ENCODE measurements at places on chromosomes 1 and 21.
A peak's percentile ranks its signal among the peaks of the same experiment; 100 is the strongest.

DNA sequence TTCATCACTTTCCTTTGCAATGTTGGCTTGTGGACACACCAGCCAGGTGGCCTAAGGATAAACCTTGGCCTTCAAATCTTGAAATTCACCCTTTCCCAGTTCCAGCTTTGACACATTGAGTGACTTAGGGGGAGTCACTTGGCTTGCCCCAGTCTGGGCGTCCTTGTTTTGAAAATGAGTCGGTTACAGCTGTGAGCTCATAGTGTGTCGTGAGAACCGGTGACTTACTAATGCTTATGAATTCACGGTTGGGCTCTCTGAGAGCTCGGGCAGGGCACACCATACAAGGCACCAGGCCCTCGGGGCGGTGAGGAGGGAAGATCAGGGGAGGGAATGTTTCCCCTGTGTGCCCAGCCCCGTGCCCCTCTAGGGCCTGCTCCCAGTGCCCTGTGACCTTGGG, 126.9 kb upstream of the TMPRSS2 start:
- no peak for DNase-seq

DNA sequence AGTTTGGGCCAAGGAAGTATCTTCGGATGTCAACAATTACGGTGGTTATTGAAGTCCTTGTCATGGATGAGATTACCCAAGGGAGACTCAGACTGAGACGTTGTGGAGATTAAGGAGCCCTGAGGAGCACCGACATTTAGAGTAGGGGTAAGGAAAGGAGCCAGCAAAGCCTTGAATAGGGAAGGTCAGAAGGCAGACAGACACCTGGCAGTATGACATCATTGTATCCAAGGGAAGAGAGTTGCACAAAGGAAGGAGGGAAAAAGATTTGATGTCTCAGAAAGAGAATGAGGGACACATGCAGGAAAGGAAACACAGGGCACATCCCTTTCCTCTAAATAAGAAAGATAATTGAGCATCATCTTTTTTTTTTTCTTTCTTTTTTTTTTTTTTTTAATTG, 11.7 kb downstream of the LAMC2 start:
- no peak for DNase-seq

- DNase-seq: peak; percentile 90
Measured at GRCh38 chr1:207797229-207797973, 45.5 kb downstream of the CD46 start.

- no peak for DNase-seq
Measured at GRCh38 chr21:40723966-40724365, 123.0 kb downstream of the DSCAM start.

- DNase-seq: peak; percentile 41
Measured at GRCh38 chr1:51268634-51269033, 32.6 kb downstream of the RNF11 start.

- no peak for DNase-seq
Measured at GRCh38 chr1:193932979-193933378, 746.6 kb upstream of the B3GALT2 start.

GRCh38 chr1:118201524-118201923, 16.5 kb upstream of the SPAG17 start:
- no peak for DNase-seq

DNA sequence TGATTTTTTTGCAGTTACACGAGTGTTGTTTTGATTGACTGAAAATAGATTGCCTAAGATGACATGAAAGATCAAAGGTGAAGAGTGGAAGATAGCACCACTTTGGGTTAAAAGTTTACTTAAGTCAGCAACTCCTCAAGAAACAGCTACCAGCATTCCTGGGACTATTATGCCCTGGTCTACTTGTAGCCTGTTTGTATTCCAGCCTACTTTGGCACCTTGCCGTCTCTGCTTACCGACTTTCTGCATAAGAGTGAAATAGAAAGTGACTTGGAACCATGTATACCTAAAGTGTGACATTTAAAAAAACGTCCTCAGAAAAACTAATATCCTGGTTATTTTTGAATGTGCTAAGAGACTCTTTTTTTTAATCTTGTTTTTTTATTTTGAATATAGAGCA, 631.5 kb upstream of the PTBP2 start:
- no peak for DNase-seq

GRCh38 chr21:33684068-33684467, 41.8 kb downstream of the ITSN1 start:
- DNase-seq: no peak

GRCh38 chr1:29889776-29890175, 653.5 kb downstream of the PTPRU start:
- DNase-seq: no peak

DNA sequence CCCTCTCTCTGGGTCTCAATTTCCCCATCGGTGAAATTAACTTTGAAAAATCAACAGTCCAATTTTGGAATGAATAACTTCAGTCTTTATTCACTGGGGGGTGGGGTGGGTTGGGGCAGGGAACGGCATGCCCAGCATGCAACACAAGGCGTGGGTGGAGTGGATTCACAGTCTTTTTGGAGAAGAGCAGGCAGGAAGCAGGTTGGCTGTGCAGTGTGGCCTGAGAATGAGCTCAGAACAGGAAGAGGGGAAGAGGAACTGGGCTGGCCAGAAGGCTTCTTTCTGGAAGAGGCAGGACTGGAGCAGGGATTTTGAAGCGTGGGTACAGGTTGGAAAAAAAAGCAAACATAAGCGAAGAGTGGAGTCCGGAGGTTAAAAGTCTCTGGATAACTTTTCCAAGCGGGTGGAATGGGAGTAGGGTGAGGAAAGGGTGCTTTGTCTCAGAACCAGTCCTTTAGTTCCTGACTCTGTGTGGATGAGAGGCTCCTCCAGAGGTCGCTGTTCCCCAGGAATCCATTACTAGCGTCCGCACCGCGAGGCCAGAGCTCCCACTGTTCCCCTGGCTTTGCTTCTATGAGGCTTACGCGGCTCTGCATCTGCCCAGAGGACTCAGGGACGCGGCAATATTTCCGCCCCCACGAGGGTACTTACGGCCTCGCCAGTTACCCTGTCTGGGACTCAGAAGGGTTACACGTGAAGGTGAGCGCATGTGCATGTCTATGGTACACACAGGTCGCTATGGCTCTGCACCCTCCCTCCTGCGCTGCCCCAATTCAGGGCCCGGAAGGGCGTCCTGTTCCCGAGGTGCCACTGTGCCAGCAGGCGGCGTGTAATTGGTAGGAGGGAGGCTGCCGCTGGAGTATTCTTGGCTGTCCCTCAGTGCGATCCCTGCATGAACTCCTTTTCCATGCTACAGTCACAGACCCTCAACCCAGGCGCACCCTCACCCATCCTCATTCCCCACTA, 5.5 kb upstream of the FOXD2 start:
- peak; percentile 89 for DNase-seq

DNA sequence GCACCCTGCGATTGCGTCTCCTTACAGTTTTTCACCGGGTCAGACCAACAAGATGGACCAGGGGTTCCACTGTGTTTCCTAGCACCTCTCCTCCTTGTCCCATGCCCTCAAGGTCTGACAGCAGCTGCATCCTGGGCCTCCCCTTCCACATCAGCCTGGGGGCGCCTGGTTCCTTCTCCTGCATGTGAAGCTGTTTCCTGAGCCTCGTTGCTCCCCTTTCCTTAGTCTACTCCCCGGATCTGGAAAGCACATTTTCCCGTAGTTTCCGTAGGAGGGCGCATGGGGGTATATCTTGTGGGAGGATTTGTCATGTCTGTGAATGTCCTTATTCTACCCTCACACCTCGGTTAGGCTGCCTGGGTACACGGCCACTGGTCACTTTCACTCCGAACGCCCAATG, 6.1 kb downstream of the PRDM15 start:
- DNase-seq: no peak

DNA sequence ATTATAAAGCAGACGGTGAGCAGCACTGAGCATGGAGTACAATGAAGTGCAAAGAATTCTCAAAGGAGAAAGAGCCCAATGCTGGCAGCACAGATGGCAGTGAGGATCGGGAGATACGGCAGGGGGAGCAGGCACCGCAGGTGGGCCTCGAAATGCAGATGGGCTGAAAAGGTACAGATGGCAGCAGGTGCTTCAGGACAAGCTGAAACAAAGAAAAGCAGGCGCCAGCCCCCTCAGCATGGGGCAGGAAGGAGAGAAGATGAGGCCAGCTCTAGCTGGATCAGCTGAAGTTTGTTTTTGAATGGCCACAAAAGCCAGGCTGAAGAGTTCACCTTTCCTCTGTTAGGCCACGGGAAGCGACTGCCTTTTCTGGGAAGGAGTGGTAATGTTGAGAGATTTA, 7.7 kb downstream of the CFAP298 start:
- DNase-seq: no peak

DNA sequence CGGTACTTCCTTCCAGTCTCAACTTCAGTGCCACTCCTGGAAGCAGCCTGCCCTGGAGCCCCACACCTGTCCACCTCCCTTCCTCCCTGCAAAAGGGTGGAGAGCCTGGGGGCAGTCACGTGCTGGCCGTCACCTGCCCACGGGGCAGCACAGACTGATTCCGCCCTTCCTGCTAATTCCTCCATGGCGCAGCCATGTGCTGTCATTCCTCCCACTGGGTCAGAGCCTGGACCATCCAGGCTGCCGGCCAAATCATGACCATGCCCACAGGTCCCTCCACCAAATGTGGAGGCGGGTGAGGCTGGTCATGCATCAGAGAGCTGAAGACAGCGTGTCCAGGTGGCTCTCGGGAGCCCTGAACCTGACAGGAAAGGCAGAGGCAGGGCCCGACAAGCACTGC, 24.4 kb upstream of the GPR153 start:
- DNase-seq: no peak

- DNase-seq: no peak
Measured at GRCh38 chr1:47713975-47714767, 276.3 kb downstream of the FOXD2 start.

GRCh38 chr1:16124377-16125087, 31.3 kb downstream of the EPHA2 start:
- DNase-seq: no peak

DNA sequence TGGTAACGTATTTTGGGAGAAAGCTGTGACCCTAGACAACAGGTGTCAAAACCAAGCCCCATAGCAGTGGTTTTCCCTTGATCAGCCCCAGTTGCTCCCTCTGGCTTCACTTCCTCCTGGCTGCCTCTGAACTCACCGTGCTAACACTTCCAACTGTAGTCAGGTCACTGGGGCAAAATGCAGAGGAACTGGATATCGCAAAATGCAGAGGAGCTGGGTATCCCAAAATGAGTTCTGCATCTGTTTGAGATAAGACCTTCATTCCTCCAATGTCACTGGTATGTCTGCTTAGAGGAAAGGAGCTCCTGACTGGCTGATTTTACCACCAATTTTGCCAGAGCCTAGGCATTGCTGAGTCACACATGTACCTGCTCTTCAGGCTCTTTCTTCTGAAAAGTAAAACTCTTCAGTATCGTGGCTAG, 19.6 kb upstream of the TACSTD2 start:
- no peak for DNase-seq

- no peak for DNase-seq
Measured at GRCh38 chr1:26972390-26972789, 12.1 kb upstream of the KDF1 start.

GRCh38 chr1:231580874-231581273, 45.7 kb upstream of the DISC1 start:
- no peak for DNase-seq

DNA sequence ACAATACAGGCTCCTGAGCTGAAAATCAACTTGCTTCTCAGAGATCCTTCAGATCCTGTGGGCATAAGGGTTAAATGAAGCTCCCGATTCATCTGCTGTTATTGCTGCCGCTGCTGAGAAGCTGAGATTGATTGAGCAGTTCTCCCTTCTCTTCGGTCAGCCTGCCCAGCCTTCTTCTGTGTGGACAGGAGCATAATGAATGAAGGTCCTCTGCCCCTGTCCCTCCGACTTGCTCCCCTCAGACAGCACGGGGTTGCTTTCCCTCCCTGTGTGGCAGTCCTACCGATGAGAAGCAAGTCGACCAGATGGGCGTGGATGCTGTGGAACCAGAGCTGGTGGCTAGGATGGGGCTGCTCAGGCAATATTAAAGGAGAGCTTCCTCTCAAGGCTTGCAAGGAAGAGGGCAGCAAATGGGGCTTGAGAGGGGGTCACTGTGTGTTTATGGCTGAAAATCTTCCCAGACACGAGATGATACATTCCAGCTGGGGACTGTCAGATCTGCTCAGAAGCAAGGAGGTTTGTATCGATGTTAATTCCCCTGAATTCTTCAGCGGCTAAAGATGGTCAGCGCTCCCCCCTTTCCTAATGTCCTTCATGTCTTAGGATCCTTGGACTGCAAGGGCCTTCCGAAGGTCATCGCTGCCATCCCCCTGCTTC, 63.9 kb upstream of the GOLT1A start:
- no peak for DNase-seq

DNA sequence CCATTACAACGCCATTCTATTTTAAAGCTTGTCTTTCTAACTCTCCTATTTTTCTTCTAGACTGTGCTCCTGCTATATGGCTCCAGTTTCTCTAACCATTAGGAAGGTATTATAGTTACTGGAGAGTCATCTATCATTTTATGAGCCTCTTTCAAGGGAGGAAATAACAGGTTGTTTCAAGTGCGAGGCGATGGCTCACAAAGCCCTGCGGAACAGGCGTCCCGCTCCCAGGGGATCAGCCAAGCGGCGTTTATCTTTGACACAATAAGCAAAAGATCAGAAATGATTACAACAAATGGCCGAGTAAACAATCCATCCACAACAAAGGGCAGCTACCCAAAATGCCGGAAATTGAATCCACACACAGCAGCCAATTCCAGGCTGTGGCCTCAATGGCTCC, 249.5 kb upstream of the POU3F1 start:
- DNase-seq: no peak

GRCh38 chr1:105100102-105100501, 1350.4 kb downstream of the AMY1C start:
- no peak for DNase-seq

DNA sequence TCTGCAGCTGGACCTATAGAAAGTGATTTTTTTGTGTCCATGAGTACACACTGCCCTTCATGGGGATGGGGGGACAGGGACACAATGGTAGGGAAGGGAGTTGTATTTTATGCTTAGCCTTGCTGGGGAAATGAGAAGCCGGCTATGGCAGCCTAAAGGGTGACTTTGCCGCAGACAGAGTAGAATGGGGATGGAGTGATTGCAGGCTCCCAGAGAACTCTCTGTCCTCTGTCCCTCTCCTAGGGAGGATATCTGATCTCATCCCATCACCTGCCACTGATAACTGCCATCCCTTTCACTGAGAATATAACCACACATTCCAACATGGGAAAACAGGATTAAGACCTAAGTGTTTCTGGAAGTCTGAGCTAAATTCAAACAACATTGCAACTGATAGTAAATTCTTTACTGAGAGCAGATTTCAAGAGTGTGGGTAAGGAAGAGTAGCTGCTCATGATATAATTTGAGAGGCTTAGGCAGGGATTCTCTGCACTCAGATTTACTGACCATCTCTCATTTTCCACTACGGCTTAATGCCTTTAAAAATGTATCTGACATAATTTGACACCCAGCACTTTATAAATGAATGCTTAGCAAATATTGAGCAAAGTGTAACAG, 13.9 kb downstream of the SH2D1B start:
- DNase-seq: no peak

DNA sequence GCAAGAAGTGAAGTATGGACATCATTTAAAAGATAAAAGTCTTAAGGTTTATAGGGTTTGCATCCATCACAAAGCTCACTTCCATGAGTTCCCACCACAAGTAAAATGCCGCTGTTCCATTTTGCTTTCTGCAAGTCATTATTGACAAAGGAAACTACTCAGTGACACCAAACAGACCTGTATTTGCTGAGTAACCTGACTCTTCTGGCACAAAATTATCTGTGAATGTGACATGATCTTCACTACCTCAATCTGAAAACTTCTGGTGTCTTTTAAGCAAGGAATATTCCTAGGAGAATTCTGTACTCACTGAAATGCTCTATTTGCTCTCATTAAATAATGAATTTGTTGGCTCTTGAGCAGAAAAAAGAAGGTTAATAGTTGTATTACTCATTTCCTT, 1077.4 kb upstream of the ADGRL4 start:
- no peak for DNase-seq

- no peak for DNase-seq
Measured at GRCh38 chr1:53037159-53037558, 24.9 kb upstream of the PODN start.
